ENCODE measurements at places on chromosomes 1 and 21. TPM values are rescaled to one million over a fixed set of nuclear protein-coding genes. Genes with fewer than 3 reads are reported as not detected.

RAB25 gene
- total RNA-seq: not detected

CHI3L2 gene
- 10.1 TPM for total RNA-seq

FBXO42 gene
- total RNA-seq: 36.6 TPM

GPR25 gene
- not detected for total RNA-seq

DNA sequence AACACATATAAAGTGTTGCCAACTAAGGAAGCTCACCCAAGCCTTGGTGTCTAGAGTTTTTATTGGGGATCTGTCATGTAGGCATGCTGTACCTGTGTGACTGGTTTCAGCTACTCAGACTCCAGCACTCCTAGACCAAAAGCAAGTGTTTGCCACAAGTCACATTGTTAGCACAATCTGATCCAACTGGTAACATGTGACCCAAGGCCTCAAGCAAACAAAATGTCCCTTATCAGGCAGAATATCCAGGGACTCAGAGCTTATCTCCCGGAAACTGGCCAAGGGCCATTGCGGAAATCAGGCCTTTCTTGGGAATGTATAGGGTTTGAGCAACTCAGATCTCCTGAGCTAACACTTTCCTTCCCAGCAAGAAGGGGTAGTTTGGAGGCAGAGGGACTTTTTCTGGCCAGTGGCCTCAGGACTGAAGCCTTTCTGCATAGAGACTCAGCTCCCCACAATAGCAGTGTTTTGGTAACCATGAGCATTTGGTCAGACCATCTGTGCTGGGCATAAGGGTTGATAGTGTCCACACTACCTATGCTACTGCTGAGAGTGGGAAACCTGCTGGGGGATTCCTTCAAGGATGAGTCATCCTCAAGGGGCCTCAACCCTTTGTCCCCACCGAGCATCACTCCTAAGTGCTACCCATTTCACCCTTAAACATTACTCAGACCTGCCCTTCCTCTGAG, 29.6 kb downstream of the NHLH2 start:
- DNase-seq: no peak

- DNase-seq: no peak
Observed at GRCh38 chr1:8423269-8423691, 105.4 kb downstream of the SLC45A1 start.

- no peak for DNase-seq
Observed at GRCh38 chr1:227770812-227771211, 35.6 kb downstream of the SNAP47 start.

DNA sequence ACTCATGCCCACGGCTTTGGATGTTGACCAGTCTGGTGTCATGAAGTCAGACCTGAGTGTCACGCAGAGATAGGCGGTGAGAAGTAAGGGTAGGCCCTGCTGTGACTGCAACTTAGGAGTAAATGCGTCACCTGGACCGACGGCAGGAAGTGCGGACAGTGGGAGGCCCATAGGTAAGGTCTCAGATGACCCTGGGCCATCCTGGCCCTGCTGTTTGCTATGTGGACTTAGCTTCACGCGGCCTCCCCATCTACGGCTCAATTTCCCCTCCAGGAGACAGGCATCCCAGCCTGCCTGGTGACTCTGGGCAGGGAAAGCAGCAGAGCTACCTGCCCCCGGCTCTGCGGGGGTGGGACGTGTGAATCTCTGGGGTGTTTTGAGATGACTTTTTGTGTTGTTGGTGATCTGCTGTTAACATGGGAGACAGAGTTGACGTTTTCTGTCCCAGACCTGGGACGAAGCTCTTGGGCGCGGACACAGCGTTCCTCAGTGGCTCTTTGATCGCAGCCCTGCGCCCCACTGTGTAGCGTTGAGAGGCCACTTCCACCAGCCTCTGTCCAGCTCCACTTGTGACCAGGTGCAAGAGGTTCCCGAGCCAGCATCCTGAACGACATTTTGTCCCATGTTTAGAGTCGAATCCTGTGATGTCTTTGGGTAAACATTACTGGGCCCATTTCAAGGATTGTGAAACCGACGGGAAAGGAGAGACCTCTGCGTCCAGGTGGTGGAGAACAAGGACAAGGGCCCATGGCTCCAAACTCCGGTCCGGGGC, 39.9 kb downstream of the CRYAA start:
- no peak for DNase-seq

DNA sequence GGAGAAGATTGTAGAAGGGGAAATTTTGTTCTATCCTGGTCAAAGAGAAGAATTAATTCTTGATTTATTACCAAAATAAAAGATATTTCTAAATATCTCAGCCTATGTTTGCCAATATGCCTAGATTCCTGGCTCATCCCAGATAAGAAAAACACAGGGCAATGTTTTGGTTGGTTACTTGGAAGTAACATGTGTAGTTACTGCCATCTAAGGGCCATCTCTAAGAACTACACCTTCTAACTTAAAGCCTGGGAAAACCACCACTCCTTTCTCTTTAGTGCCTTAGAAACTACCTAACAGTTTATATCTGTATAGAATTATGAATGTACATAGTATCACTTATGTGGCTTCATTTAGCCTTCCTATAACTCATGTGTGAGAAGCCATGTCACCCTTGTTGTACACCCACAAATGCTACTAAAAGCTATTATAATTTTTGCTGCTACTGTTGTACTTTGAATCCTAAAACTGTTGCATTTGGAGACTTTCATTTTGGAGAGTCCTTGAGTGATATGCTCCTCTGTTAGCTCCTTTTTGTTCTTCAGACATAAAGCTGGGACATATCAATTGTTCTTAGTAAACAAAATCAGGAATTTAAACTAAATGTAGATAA, 4.5 kb downstream of the AIM2 start:
- DNase-seq: no peak

GRCh38 chr1:90134175-90134955, 139.5 kb downstream of the ZNF326 start:
- no peak for DNase-seq

GRCh38 chr1:18279351-18280074, 171.9 kb downstream of the IGSF21 start:
- DNase-seq: no peak

- DNase-seq: no peak
Observed at GRCh38 chr1:73930293-73930692, 267.7 kb downstream of the LRRIQ3 start.

DNA sequence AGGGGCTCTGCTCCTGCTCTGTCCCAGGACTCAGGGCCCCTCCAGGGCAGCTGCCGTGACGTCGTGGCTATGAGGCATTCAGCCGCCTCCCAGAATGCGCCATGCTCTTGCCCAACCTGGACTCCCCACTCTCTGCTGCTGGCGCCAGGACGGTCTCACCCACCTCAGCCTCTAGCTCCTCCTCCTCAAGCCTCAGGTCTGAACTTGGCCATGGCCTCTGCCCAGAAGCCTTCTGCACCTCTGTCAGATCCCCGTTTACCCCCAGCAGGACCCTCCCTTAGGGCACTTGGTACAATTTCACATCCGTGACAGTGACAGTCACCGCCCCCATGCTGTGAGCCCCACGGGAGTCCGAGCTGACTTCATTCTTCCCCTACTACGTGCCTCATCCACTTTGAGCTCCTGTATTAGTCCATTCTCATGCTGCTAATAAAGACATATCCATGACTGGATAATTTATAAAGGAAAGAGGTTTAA, 4.9 kb downstream of the CSTB start:
- DNase-seq: no peak

DNA sequence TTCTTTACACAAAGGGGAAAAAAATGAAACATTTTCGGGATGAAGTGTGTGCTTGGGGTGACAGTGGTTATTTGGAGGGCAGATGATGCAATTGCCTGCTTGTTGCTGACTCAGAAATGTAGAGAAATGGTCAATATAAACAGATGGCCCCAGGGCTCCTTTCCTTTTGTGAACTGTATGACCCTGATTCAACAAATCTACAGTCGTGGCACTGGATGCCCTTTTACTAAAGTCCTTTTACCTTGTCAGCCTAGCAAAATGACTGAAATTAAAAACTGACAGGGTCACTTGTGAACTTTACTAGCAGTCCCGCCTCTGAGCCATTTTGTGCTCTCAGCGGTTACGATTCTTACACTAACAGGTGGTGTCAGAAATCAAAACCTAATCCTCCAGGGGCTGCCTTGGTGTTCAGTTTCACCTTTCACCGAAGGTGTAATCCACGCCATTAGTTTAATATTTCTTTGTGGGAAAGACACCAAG, 49.8 kb downstream of the GREM2 start:
- no peak for DNase-seq

DNA sequence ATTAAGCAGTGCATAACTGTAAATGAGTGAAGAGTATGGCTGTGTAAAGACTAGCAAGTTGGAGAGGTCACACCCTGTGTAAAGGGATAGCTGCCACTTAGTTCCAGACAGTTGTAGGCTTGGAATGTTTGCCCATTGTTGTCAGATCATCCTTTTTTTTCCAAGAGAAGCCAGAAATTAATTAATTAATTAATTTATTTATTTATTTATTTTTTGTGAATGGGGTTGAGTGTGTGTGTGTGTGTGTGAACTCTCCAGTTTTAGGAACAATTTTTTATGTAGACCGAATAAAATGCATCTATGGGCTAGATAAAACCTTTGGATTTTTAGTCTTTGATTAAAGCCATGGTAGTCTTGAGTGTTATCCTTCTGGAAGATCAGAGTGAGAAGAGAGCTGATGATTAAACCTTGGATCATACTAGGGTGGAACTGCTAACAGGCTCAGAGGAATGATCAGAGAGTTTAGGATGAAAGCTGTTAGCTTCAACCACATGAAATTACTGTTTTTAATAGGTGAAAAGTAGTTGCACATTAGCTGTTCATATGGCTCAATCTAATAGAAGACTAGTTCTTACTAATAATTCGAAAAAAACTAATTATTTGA, 58.4 kb downstream of the OSBPL9 start:
- DNase-seq: no peak

DNA sequence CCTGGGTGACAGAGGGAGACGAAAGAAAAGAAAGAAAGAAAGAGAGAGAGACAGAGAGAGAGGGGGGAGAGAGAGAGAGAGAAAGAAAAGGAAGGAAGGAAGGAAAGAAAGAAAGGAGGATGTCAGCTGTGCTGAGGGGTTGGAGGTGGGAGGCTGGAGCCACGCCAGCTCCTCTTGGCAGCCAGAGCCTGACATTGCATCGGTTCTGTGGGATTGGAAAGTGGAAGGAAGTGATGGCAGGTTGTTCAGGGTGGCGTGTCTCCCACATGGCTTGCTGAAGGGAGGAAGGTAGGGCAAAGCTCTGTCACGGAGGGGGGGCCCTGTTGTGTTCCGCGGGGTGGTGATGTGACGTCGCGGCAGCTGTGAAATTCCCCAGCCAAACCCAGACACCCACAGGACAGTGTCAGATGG, 30.7 kb downstream of the EIF2D start:
- peak; percentile 25 for DNase-seq

DNA sequence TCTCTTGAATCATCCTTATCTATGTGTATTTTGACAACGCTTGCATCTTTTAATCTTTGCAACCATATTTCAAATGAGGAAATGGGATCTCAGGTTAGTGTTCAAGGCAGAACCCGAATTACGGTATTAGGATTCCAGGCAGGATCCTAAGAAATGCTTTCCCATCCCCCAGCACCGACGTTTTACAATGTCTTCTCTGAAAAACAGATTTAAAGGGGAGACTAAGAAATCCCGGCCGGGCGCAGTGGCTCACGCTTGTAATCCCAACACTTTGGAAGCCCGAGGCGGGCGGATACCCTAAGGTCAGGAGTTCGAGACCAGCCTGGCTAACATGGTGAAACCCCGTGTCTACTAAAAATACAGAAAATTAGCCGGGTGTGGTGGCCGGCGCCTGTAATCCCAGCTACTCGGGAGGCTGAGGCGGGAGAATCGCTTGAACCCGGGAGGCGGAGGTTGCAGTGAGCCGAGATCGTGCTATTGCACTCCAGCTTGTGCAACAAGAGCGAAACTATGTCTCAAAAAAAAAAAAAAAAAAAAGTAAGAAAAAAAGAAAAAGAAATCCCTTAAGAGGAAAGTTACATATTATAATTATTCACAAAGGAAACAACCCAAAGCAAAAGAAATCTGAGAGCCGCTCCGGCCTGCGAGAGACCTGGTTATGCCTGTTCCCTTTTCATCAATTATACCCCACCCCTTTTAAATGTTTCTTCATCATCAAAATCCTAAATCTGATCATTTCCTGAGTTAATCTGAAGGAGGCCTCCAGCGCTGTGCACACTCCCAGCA, 801 bp upstream of the GORAB start:
- DNase-seq: no peak

DNA sequence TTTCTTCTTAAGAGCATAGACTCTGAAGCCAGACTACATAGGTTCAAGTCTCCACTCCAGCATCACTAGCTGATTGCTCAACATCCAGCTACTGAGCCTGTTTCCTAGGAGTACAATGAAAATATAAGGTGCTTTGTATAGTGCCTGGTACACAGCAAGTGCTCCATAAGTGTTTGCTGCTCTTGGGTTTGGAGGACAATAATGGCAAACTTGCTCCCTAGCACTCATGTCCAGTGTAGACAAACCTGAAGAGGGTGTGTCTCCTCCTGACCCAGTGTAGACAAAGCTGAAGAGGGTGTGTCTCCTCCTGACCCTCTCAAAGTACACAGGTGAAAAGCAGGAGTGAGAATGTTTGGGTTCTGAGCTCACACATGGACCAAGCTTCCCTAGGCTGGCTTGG, 10.5 kb upstream of the ECE1 start:
- no peak for DNase-seq

- DNase-seq: no peak
Observed at GRCh38 chr1:4658643-4659628, 4.5 kb downstream of the AJAP1 start.

DNA sequence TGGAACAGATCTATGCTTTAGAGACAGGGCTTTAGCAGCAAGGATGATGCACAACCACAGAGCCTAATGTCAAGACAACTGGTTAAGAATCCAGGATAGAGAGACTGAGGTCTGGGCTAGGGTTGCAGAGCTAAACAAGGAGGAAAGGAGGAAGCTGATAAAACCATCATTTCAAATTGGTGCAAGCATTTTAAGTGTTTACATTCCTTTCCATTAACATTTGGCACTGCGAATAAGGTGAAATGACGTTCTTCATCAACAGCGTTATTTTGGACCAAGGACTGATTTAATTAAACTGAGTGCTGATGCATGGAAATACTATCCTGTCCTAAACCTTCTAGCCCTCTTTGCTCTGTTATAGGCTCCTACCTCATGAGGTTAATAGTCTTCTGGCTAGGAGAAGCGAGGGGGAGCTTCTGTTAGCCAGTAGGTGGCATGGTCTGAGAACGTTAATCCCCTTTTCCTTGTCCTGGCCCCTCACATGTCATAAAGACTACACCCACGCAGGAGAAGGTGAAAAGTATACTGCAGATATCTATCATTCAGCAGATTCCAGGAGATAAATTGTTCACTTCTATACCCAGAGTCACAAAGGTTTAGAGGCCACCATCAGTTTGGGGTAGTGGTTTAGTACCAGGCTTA, 7.6 kb upstream of the C1orf21 start:
- no peak for DNase-seq

All from ascending aorta (tissue), 2 donors.